Foreskin keratinocyte (primary cell): ENCODE measurements at places on chromosomes 16 and 17.

DNA sequence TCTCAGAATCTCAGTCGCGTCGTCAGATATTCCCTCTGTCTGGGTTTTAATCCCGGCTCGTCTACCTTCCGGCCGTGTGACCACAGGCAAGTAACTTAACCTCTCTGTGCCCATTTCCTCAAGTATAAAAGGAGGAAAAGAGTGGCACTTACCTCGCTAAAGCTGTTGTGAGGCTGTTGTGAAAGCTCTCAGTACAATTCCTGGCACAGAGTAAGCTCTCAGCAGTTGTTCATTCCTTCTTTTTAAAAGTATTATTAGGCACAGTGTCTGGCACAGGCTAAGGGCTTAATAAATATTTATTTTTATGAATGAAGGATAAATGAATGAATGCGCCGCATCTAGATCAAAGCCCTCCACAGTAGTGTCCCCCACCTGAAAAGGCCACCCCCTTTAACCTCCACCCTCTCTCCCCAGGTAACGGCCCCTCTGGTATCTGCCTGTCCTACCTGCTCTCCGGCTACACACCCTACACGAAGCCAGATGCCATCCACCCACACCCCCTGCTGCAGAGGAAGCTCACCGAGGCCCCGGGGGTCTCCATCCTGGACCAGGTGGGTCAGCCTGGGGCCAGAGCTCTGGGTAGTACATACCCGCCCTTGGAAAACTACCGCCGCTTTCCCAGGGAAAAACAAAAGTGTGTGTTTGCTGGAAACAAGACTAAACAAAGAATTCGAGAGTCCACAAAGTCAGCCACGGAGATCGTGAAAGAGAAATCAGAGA lies 6.0 kb downstream of the OSGIN1 start:
- DNase-seq = no peak

- DNase-seq = no peak
Observed at GRCh38 chr17:74623693-74624093, at the start of gene CD300E. Gene CD300E, minus strand, starts transcription at chr17:74623738. Its CDS starts 117 bp downstream, at chr17:74623621.

DNA sequence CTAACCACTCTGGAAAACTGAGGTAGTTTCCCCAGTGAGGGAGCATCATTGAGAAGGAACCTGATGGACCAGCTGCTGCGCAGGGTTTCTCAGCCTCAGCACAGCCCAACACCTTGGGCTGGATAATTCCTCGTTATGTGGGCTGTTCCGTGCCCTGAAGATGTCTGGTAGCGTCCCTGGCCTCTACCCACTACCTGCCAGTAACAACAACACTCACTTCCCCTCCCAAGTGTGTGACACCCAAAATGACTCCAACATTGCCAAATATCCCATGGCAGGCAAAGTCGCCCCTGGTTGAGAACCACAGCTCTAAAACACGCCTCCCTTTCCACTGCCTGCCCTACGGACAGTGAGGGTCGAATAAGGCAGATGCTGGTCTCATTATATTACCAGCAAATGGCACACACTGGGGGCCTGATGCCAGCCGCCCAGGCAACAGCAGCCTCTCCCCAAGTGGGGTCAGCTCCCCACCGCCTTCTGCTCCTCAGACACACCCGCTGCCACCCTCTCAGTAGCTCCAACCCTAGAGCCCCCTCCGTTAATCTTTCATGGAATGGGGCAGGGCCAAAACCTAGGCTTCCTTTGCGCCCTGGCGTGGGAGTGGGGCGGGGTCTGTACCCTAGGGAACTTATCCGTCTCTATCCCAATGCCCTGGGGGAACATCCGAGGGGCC lies 1.0 kb downstream of the RHBDF2 start:
- no peak for DNase-seq

GRCh38 chr17:21176773-21177395 lies 37.1 kb downstream of the TMEM11 start:
- DNase-seq = no peak

DNA sequence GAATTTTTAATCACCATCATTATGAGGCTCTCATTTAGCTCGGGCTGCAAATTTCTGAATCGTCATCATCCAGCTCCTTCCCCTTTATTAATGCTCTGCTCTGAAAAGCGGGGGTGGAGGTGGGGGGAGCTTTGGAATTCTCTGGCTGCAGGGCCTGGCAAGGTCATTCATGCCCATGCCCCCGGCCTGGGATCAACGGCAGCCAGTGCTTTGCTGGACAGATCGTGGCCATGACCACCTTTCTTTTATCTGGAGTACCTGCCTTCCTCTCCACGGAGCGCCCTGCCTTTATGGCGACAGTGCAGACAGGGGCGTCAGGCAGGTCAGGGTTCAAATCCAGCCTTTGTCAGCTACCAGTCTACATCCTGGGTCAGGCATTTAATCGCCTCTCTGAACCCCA lies 5.1 kb upstream of the CPSF4L start:
- DNase-seq = no peak
